Umbilical cord (tissue), 2 donors: ENCODE measurements at places on chromosomes 11 and 22. TPM values are rescaled to one million over a fixed set of nuclear protein-coding genes. Genes with fewer than 3 reads are reported as not detected.

The SLC16A8 gene
- not detected for total RNA-seq

The SMDT1 gene
- total RNA-seq, result 0.96 TPM

The ZNF214 gene
- 6.0 TPM for total RNA-seq

The SMIM38 gene
- total RNA-seq, result 4.6 TPM

The PLAAT5 gene
- total RNA-seq, result not detected

The TNNT3 gene
- 89.1 TPM for total RNA-seq

GRCh38 chr11:8239040-8239439 lies 24.6 kb downstream of the LMO1 start:
- no peak for DNase-seq
